ENCODE measurements at places on chromosomes 7 and 10.

DNA sequence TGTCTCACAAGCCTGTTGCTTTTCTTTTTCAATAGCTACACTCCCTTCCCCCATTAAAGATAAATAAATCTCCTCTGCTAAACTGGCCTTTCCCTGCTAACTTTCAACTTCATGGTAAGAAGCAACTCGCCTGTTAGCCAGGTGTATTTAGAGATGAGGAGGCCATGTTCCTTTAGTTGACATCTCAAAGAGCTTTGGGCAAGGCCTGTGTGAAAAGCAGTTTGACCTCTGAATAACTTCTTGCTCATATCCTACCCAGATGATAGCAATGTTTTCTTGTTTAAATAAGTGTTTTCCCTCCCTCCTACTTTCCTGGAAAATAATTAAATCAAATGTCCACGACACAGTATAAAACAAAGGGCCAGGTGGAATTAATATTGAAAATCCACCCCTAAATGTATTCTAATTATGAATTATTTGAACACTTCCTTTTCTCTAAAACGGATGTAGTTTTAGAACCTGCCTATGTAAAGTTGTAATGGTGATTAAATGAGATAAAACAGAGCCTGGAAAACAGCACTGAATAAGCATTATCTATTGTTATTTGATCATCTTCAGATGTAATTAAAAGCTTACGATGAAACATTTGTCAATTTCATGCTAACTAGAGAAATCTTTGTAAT is 78.5 kb downstream of the HGF start:
- DNase-seq = no peak

GRCh38 chr7:23349484-23350157 is 50.5 kb downstream of the MALSU1 start:
- no peak for DNase-seq

DNA sequence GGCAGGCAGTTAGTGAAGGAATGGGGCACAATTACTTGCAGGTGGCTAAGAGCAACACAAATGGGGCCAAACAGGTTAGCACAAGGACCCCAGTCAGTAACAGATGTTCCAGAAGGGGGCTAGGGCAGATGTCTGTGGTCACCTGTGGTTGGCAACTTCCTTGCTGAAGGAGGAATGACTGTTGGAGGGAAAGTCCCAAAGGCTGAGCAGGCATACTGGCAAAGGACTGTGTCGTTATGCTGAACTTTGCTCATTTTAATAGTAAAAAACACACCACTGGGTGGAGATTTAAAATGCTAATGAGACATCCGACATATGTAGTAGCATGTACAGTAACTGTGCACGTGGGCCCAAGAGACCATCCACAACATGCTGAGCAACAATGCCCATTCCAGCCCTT is 511.6 kb downstream of the CALN1 start:
- no peak for DNase-seq

DNA sequence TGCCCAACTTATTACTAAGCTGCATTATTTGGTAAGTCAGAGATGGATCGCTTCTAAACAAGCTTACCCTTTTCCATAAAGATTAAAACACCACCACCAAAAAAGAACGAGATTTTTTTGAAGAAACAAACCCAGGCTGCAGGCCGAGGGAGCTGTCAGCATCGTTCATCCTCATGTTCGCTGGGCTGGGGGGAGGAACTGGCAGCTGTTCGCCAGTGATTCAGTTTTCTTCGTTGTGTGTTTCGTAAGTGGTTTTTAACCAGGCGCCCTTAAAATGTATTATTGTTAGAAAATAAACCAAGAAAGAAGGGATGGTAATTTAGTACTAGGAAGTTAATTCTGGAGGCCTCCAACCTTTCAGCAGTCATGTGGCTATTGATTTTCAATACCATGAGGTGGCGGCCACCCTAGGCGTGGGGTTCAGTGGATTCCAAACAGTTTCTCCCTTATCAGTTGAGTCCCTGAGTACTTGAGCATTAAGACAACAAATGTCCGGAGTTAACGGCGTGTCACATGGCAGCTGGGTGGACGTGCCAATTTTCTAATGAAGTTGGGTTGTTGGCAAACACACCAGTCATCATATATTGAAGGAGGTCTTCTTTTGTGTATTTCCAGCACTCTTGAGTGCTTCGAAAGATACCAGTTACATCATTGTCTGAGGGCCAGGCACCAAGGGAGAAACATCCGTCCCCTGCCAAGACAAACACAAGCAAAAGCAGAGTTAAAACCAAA is 173.2 kb downstream of the EBF3 start:
- DNase-seq = no peak

GRCh38 chr10:89213191-89213808 is 6.2 kb upstream of the CH25H start:
- DNase-seq = no peak

Measured in GM19239 (cell line).